ENCODE measurements at places on chromosomes 2 and 18.

DNA sequence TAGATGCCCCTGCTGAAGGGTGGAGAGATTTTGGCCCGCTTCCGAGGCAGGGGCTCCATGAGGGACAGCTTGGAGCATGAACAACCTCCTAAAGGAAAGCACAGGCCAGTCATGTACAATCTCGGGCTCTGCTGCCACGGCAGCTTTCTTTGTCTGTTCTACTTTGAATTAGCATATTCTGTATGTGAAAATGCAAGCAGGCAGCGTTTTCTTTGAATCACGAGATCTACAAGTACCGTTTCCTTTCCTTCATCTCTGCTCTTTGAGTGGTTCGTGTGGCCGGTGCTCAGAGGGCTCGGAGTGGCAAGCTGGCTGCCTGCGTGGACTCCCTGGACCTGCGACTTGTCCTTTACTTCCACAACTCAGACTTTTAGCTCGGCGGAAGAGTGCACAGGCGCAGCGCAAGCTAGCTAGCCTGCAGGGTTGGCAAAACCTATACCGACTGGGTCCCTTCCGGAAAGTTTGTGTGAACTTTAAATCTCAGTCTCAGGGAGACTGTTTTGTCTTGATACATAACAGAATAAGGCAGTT, 6.9 kb downstream of the TWIST2 start:
- no peak for DNase-seq

DNA sequence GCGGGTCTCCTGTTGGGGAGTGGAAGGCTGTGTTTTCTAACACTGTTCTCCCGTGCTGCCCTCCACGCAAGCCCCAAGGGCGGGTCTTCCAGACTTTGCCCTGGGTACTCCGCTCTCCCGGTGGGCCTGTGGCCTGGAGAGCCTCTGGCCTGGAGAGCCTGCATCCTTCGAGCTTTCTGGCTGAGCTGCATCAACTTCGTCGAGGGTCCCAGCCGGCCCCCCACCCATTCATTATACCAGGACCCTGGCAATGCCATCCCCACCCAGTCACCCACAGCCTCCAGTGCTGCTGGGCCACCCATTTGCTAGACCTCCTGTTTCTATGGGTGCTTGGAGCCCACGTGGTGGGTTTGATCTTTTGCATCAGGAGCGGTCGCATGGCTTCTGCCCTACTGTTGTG, 102.2 kb downstream of the PTGR3 start:
- DNase-seq, result no peak

GRCh38 chr2:49175831-49176230, 21.5 kb upstream of the FSHR start:
- no peak for DNase-seq

DNA sequence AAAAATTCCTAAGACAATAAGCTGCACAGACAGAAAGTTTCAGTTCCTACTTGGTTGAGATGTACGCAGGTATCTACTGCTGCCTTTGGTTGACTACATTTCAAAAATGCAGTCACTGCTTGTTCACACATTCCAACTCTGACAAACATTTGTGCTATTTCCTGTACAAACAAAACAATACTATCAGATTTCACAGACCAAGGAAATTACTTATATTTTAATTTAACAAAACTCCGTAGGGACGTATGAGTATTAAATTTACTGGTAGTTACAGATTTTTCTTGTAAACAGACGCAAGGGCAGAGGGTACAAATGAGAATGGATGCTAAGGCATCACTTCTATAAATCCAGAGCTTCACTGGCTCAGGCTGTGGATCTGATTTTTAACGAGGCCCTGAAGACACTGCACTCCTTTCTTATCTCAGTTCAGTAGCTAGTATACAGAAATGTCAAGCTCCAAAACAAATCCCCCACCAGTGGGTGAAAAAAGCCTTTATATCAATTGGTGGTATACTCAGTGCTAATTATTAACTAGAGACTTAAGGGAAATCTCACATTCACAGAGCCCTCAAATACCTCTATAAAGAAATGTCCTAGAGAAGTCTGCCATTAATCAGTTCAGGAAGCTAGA, 31.7 kb upstream of the TTC32 start:
- DNase-seq, result no peak

Measured in muscle of leg (tissue), 16 donors.